Activated CD4-positive, alpha-beta T cell treated with anti-CD3 and anti-CD28 coated beads for 1 hour (primary cell): ENCODE measurements at places on chromosomes 5 and 9.

- no peak for DNase-seq
These were observed 326.1 kb upstream of the IRX1 start for GRCh38 chr5:3269395-3270169.

DNA sequence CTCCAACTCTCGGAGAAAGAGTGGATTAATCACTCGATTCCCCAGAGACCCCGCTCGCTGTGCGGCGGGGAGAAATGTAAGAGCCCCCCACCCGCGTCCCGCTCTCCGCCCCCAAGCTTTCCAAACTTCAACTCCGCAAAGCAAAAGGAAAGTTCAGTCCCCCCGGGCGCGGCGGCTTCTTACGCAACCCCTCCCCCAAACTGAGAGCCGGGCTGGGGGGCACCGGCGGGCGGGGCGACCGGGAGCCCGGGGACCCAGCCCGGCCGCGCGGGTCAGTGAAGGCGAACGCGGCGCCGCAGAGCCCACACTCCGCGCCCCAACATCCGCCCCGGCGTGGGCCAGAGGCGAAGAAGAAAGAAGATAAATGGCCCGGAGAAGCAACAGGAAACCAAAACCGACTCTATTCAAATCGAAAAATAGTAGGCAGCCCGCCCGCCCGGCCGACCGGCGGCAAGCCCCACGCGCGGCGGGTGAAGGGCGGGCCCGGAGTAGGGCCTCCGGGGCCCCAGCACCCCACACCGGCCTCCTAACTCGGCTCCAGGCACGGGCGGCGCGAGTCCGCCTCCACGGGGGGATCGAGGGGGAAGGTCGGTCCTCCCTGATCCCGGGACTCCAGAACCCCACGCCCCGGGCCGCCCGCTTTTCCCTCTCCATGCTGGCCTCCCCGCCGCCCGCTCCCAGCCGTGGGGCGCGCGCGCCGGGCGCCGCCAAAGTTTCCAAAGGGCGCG, 720 bp downstream of the NOTCH1 start:
- peak; percentile 30 for DNase-seq

GRCh38 chr9:77945798-77946197, 85.8 kb downstream of the GNAQ start:
- DNase-seq = no peak

DNA sequence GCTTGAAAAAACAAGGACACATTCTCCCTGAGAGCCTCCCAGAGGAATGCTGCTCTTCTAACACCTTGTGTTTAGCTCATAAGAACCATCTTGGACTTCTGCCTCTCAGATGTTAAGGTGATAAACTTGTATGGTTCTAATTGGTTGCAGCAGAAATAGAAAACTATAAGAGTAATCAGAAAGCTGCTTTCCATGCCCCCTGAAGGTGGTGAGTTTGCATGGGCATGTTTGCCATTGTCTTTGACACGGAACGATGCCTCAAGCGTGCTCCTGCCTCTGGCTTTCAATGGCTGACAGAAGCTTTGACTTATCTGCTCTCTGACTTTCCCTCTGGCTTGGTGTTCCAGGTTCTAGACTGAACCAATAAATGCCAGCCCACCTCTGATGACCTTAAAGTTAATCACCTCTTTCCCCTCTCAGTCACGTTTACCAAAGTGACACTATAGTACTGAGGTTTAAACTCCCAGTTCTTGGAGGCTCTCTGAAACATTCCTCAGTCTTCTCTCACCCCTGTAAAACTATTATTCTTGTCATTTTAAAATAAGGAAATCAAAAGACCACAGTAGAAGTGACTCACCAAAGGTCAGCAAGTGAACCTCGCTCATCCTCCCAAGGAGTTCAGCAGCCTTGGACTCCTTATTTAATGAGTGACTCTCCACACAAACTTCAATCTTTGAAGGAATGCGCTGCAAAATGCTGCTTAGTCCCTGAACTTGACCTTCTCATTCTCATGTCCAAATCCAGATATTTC, 103.6 kb downstream of the PIK3R1 start:
- no peak for DNase-seq

GRCh38 chr9:4567601-4568000, 77.3 kb downstream of the SLC1A1 start:
- DNase-seq = no peak

GRCh38 chr5:72167804-72168203, 60.5 kb downstream of the MAP1B start:
- no peak for DNase-seq

DNA sequence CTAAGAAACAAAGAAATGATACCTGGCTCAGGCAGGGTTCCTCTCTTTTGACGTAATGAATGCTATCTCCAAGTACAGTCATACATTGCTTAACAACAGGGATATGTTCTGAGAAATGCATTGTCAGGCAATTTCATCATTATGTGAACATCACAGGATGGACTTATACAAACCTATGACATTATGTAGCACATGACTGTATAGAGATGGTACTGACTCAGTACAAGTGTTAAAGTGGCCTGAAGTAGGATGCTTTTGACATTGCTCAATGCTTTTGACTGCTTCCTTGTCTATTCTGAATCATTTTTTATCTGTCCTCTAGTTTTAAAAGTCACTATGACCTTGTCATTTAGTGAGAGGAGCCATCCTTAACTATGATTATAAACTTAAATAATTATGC, 147.6 kb downstream of the NR2F1-AS1 start:
- DNase-seq = no peak

DNA sequence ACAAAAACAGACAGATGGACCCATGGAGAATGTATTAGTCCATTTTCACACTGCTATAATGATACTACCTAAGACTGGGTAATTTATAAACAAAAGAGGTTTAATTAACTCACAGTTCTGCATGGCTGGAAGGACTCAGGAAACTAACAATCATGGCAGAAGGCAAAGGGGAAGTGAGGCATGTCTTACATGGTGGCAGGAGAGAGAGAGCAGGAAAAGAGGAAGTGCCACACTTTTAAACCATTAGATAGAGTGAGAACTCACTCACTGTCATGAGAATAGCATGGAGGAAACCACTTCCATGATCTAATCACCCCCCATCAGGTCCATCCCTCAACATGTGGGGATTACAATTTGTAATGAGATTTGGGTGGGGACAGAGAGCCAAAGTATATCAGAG, 808.9 kb downstream of the CDH12 start:
- DNase-seq = no peak

DNA sequence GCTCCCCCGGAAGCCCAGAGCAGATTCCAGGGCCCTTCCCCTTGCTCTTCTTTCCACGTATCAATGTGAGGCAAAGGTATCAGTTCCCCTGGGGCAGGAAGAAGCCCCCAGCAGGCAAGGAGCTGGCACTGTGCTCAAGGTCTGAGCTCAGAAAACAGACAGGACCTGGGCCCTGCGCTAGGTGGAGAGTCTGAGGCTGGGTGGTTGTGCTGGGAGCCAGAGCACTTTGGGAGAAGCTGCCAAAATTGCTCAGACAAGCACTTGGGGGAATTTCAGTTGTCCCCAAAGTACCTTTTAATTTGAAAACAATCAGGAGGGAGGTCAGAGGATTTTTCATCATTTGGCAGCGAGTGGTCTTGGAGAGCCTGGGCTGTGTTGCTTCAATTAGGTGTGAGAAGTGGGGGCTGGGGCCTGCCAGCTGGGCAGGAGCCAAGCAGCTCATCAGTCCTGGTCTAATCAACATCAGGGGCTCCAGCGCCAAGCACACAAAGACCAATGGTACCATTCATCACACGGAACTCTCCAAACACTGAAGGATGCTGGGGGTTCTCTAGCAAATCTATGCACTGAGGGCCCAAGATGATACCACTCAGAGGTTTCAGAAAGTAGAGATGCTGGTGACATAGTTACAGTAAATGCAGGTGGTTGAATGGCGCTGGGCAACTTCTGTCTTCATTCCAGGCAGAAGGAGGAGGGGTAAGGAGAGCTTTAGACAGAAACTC, 176.5 kb downstream of the SNX18 start:
- no peak for DNase-seq

DNA sequence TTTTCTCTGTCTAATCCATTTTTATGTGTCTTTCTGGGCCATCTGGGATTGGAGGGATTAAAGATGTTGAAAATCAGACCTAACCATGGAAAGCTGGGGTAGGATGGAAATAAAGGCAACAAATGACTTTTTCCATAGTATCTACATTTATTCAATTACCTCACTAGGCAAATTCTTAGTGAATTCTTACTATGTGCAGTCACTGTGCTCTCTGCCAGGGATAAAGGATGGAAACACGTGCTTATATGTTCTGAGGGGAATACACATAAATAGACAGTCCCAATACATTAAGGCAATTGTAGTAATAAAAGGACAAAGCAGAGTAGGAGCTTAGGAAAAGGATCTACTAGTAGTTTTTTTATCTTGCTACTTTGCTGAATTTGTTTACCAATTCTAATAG, 214.2 kb downstream of the PRR16 start:
- DNase-seq = no peak

DNA sequence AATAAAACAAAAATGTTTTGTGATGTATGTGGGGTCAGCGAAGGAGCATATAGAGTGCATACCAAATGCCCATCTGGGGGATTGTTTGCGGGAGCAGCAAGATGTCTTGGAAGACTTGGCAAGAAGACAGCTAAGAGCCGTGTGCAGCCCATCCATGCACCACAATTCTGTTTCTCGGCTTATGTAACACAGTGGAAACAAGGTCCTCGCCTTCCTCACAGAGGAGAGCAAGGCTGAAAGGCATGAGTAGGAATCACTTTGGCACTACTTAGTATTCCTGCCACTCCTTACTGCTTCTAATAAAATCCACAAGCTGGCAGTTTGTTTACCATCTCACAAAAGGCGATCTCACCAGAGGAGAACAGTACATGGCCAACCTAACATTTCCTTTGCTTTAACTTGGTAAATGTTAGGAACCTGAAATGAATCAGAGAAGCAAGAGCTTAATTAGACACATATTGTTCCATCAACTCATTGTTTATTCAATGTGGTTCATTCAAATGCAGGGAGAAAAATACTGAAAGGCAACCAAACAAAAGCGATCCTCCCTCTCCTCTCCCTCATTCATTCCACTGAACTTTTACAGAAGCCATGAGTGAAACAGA, 648.1 kb downstream of the ACTL7B start:
- no peak for DNase-seq

- DNase-seq = no peak
These were observed 126.7 kb upstream of the GRHPR start for GRCh38 chr9:37295796-37296195.

DNA sequence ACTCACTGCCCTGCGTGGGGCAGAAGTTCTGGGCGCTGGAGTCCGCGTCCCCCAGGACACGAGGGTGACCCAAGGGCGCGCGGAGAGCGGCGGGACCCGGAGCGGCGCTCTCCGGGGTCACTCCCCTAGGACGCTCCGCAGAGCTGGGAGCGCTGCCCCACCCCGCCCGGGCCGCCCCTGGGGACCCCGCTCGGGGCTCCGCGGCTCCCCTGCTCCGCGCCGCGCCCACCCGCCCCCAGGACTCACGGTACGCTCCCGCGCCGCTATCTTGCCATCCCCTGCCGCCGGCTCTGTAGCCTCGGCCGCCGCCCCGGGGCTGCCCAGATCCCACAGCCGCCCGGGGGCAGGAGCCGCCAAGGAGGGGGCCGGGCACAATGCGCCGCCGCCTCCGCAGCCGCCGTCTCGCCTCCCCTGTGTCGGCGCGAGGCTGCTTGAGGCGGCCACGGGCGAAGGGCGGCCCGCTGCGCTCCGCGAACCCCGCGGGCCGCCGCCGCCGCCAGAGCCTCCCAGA, 303 bp downstream of the LIFR start:
- DNase-seq = no peak

DNA sequence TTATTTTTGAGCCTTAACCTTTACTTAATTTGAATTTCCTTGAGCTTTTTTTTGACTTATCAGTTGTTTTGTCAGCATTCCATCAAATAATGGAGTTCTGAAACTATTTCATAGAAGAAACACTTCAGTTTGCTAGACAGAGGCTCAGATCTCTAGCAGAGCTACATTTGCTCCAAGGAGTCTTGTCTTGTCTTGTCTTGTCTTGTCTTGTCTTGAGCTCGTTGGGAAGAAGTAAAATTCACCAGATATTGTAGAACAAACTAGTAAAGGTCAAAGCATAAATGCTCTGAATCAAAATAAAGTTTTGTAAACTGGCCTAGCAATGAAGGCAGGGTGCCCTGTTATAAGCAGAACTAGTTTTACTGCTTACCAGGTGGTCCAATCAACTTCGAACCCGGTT, 33.5 kb downstream of the RAB24 start:
- no peak for DNase-seq

- DNase-seq = no peak
These were observed 143.9 kb downstream of the DMRTA1 start for GRCh38 chr9:22590336-22591033.

GRCh38 chr5:78605611-78606010, 43.0 kb downstream of the LHFPL2 start:
- DNase-seq = no peak

DNA sequence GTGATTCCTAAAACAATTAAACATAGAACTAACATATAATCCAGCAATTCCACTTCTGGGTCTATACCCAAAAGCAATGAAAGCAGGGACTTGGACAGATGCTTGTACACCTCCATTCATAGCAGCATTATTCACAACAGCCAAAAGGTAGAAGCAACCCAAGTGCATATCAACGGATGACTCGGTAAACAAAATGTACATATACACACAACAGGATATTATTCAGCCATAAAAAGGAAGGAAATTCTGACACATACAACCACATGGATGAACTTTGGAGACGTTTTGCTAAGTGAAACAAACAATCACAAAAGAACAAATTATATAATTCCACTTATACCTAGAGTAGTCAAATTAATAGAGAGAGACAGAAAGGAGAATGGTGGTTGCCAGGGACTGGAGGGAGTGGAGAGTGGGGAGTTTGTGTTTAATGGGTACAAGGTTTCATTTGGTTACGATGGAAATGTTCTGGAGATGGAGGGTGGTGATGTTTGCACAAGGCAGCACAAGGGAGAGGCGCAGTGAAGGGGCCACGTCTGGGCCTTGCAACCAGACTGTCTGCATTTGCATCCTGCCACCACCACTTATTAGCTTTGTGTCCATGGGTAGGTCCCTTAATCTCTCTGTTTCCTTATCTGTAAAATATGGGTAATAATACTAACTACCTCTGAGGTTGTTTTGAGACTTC, 36.3 kb upstream of the RLN1 start:
- DNase-seq = no peak

DNA sequence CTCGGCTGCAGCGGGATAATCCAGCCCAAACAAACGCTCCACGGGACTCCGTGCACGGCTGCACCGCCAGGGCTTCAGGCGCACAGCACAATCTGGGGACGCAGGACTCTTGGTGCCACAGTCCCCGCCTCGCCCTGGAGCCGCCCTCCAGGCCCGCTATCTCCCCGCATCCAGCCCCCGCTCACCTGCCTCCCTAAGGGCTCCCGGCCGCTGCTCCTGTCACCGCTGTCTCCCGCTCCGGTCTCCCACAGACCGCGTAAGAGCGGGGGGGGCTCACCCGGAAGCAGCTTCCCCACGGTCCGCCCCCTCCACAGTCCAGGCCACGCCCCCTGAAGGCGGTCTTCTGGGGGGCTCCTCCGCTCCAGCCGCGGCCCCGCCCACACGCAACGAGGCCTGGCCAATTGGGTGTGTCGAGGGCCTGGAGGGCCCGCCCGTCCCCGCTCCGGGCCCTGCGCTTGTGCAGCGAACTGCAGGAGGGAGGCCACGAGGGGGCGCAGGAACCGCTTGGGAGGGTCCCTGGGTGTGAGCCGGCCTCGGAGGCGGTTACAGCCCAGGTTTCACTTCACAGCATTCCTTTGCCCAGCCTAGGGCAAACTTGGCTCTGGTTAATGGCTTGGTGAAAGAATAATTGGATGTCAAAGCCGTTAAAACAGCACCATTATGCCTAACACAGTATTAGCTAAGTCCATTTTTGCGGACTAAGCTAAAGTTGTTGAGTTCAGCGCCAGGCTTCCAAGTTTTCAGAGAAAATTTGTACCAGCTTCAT, at the start of gene ALAD:
ALAD (minus strand) TSS at position 258 of the 766 bp plus-strand sequence. CDS start 7,725 bp downstream, outside the sequence.
- peak; percentile 99 for DNase-seq
